Bronchial smooth muscle cell (primary cell): ENCODE measurements at places on chromosomes 11 and 22. TPM values are rescaled to one million over a fixed set of nuclear protein-coding genes. Genes with fewer than 3 reads are reported as not detected.

Gene UBQLNL
- 0.16 and 0.17 TPM in 2 replicates for total RNA-seq

Gene KCNJ1
- total RNA-seq: under 0.01 TPM in 1 of 2 replicates, not detected in the other

Gene SPCS2
- 24.0 and 42.8 TPM in 2 replicates for total RNA-seq

Gene CSRP3
- total RNA-seq: not detected in 2 replicates

Gene GALNT18
- total RNA-seq: 0.94 and 0.95 TPM in 2 replicates

Gene CLCF1
- 2.7 and 3.0 TPM in 2 replicates for total RNA-seq
